ENCODE measurements at places on chromosomes 12 and 14. TPM values are rescaled to one million over a fixed set of nuclear protein-coding genes. Genes with fewer than 3 reads are reported as not detected.

DNA sequence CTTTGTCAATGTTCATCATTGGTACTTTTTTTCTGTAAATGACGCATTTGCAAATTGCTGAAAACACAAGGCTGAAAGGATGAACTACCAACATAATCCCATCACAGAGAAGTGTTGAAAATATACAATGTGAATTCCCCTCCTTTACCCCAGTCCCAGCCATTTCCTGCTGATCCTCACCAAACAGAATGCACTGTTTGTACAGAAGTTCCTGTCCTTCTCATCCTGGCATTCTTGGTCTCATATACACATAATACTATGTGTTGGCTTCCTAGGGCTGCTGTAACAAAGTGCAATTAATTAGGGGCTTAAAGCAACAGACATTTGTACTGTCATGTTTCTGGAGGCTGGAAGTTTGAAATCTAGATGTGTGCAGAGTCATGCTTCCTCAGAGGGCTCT is 836.2 kb upstream of the MGAT4C start:
- H3K27ac ChIP-seq = no peak overlapping the region
- no peak for DNase-seq
- no peaks in the 10 kb centered on the region for H3K27me3 ChIP-seq
- H3K36me3 ChIP-seq = no peaks in the 10 kb centered on the region

DNA sequence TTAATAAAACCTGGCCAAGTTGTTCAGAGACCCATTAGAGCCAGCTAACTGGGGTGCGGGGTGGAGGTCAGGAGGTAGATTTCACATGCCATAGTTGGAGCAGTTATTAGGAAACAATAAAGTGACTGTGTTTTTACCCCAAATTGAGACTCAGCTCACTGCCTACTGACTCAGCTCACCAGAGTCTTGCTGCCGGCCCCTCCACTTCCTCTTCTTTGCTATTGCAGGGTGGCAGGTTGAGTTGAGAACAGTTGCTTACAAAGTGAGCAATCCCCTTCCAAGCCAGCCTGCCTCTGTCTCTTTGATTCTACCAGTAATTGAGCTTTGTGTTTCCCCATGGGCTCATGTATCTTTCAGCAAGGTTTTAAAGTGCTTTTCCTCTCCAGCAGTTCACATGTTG is 12.9 kb downstream of the ST8SIA1 start:
- no peaks in the 10 kb centered on the region for H3K36me3 ChIP-seq
- no peaks in the 10 kb centered on the region for H3K27me3 ChIP-seq
- no peak for DNase-seq
- no peak overlapping the region for H3K27ac ChIP-seq

GRCh38 chr12:67515679-67516340 is 132.7 kb upstream of the DYRK2 start:
- no peaks in the 10 kb centered on the region for H3K4me1 ChIP-seq
- no peak overlapping the region for H3K4me3 ChIP-seq

The CMA1 gene
- not detected for total RNA-seq

The CLEC9A gene
- total RNA-seq = not detected
